ENCODE measurements at places on chromosomes 5 and 9.

DNA sequence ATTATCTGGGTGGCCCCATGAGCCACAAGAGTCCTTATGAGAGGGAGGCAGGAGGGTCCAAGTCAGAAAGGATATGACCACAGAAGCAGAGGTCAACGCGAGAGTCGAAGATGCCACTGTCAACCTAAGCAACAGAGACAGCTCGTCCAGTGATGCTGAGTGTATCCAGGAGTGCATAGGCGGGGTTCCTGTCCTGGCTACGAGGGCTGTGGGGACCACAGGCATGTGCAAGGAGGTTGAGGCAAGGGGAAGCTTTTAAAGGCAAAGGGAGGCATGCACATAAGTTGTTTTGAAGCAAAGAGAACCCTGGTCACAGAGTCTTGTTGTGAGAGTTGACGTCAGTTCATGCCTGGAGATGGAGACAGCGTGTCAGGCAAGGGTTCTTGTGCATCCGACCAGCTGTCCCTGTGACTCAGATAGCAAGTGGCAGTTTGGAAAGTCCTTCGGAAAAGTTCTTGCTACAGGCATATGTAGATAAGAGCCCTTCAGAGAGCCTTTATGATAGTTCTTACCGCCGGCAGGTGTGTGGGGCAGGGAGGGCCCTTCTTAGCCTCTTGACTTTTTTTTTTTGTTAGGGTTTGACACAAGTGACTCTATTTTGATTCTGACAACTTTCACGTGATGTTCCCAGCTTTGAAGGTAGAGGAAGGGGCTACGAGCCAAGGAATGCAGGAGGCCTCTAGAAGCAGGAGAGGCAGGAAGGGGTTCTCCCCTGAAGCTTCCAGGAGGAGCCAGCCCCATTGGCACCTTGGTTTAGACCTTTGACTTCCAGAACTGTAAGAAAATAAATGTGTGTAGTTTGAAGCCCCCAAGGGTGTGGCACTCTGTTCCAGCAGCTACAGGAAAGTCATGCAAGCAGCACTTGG lies 66.0 kb upstream of the FCN1 start:
- DNase-seq, result no peak

DNA sequence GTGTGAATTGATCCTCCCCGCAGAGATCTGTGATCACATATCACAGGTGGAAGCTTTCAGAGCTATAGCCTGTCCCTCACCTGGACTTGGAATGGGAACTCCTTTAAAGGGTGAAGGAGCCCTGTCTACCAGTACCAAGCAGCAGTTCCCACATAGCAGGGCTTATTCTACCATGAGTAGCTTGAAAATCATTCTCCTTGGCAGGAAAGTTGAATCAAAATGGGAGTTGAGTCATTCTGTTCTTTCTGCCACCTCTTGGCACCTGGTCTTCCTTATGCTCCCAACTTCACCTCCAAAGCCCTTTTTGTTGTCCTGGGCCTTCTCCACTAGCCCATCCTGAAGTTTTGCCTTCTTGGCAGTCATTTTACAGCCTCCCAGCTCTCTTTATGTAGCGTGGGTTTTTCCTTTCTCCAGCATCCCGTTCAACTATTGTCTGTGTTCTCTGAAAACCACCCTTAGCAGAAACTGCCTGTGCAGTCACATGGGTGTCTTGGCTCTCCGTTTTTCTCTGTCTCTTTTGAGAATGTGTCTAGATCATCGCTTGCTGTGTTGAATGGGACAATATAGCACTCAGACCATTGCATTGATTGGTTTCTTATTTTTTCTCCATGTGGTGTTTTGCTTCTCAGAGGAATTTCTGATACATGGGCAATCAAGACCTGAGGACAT lies 222.2 kb downstream of the AOPEP start:
- DNase-seq, result no peak

- DNase-seq, result peak; percentile 9
Measured at GRCh38 chr5:171450423-171451331, 31.2 kb downstream of the FGF18 start.

DNA sequence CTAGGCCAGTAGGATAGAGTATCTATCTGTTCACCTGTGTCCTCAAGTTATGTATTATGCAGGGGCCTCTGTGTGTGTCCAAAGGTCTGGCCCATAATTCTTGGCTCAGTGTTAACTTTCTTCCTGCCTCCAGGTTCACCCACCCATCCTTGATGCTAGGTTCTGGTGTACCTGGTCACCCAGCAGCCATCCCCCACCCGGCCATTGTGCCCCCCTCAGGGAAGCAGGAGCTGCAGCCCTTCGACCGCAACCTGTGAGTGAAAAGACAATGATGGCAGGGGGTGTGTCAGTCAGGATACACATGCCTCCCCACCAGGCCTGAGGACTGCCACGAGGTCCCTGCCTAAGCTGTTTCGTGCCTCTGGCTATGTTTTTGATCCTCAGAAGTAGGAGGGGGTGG lies 27.6 kb downstream of the TCF7 start:
- DNase-seq, result no peak

GRCh38 chr9:15306757-15307522 lies at the start of gene TTC39B:
TSS of gene TTC39B (minus strand) at chr9:15307216. CDS start at chr9:15307125, 91 bp downstream.
- DNase-seq, result peak; percentile 66

DNA sequence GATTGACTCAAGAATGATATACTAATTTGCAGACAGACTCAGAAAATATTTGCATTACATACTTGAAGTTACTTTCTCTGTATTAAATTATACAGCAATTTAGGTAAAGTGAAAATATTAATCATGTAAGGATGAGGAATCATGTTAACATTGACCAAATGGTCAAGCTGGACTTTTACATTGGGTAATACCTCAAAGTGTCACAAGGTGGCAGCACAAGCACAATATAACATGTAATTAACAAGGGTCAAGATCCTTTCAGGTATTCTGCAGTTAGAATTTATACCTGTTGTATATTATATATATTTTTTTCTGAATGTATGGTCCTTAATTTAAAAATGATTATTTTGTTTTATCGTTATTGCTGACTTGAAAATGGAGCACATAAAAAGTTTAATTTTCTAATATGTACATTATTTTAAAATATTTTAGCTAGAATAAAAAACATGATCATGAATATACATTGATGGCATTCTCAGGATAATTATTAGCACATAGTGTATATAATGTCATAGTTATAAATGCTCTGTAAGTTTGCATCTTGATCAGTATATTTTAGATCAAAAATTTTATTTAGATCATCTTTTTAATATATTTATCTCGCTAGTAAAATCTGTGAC lies 8.6 kb downstream of the HAPLN1 start:
- no peak for DNase-seq

GRCh38 chr9:76516350-76516749 lies 57.4 kb downstream of the GCNT1 start:
- no peak for DNase-seq

DNA sequence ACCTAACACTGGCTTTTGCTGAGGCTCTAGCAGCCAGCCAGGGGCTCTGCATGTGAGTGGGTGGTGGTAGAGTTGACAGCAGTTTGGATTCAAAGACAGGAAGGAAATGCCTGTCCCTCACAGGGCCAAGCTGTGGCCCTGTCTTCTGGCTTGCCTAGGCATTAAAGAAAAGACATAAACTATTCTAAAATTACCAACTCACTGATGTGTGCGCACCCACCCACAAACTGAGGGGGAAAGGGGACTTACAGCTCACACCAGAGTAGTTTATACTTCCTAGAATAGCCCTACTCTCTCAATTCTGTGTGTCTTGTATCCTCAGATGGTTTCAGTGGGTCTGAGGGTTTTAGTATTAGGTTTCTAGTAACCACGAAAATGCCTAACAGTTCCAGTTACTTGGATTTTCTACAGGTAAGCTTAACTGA lies 18.3 kb upstream of the IL13 start:
- no peak for DNase-seq

DNA sequence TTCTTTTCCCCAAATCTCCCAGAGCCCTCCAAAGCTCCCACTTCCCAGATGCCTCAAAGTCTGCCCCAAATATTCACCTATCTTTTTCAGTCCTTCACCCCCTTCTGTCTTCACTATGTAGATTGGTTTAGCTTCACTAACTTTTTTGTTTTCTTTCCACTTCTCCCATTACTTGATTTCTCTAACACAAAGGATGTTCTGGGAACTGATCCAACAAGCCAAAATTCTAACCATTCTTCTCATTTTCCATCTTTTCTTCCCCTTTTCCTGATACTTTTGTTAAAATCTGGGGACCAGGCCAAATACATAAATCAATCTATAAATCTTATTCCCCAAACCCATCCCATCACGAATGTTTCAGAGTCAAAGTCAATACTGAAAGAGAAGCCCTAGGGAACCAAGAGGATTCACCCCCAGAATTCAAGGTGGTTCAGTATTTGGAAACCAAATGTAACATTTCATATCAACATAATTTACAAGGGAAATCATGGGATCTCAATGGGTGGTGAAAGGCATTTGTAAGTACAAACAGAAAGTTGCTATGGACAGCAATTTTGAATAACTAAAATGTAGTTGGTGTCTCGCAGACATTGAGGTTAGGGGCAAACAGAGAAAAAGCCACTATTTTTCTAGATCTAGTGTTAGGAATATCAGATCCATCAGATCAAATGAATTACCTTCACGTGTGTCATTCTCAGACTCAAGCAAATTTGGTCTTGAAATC lies 35.3 kb downstream of the APTX start:
- DNase-seq, result no peak

DNA sequence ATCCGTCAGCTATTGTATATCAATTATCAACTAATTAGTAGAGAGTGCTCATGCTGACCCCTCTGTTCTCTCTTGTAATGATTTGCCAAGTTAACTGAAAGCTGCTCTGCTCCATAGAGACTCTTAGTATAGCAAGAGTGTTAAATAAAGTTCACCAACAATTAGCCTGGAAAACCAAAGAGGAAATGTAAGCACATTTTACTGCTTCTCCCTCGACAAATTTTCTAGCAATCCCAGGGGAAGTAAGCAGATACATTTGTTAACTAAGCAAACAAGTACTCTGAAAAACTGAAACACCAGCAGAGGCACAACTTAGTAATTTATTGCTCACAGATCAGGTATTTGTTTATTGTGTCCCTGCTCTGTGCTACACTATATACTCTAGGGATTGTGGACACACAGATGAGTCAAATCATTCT lies 162.2 kb downstream of the GLIS3 start:
- DNase-seq, result no peak

- no peak for DNase-seq
Measured at GRCh38 chr9:98101416-98101815, 17.6 kb downstream of the TRIM14 start.

DNA sequence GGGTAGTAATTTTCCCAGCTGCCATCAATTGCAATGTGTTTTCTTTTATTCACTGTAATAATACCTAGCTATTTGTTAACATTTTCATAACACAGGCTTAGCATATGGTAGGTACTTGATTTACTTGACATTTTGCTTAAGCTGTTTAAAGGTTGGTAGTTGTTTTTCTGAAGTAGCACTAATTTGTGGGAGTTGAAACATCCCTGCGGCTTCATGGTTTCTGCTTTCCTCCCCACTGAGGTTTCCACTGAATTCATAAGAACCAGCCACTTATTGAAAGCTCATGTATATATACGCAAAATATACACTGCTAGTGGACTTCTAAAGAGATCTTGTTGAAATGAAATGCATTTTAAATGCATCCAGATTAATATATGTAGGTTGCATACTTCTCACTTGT lies 559.9 kb downstream of the TLE4 start:
- no peak for DNase-seq

- DNase-seq, result no peak
Measured at GRCh38 chr9:119357336-119358096, 11.7 kb downstream of the BRINP1 start.

GRCh38 chr9:133275105-133276000 lies at the start of gene ABO:
TSS of gene ABO (minus strand) at chr9:133275201.
- no peak for DNase-seq

DNA sequence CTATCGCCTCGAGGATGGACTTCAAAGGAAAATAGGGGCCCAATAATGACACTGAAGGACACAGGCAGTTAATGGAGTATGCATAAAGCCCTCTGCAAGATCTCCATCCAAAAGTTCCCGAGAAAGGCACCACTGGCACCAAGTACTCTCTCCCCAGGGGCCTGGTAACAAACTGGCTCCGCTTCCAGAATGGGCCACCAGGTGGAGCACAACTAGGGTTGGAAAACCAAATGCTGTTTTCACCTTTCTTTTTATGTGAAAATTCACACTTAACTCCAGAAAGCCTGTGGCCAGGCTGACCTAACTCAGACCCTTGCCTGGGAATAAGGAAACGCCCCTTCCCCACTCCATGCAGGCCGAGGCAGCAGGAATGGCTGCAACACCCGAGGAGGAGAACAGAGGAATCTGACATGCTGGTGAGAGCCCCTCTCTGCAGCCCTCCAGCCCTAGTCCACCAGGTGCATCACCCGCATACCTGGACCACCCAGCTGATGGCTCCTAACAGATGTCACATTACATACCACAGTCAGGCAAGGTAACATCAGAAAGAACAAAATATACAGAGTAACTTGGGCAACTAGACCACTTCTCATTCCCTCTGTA lies 42.8 kb downstream of the CAMSAP1 start:
- DNase-seq, result peak; percentile 45

GRCh38 chr5:138585157-138585556 lies 10.0 kb upstream of the HSPA9 start:
- DNase-seq, result no peak

DNA sequence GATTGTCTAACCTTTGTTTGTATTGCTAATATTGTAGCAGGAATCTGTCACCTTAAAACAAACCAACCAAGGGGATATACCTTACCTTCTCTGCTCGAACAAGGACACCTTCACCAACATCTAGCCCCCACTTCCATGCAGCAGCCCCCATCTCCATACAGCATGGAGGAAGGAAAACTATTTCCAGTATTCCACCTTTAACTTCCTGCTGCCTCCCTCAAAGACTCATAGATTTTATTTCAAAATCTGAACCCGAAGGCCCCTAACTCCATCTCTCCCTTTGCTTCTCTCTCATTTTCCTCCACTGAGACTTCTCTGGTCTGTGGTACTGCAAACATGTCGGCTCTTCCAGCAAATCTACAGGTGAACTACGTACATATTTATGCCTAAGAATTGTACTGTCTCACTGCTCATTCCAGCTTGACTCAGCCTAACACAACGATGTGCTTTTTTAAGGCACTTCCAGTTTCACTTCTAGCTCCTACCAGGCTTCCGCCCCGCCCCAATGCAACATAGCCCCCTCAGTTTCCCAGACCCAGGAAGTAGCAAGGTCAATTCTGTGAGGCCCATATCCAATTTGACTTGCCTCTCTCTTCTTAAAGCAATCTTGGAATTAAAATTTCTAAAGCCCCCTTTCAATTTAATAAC lies 70.7 kb upstream of the RNF38 start:
- DNase-seq, result peak; percentile 39

Measured in stimulated activated CD8-positive, alpha-beta memory T cell treated with anti-CD3 and anti-CD28 coated beads, Interleukin-12 subunit alpha, Interleukin-12 subunit beta, amount 100 ng/mL, for 4 hours (primary cell).